ENCODE measurements at places on chromosomes 2 and 18.

- peak; percentile 88 for DNase-seq
Observed at GRCh38 chr2:241895712-241896641, 26.4 kb downstream of the RTP5 start.

GRCh38 chr2:99397266-99397920, 60.2 kb downstream of the EIF5B start:
- DNase-seq: no peak

GRCh38 chr2:111923276-111923804, 24.9 kb downstream of the MERTK start:
- no peak for DNase-seq

GRCh38 chr2:136025057-136025973, 39.9 kb upstream of the DARS1 start:
- DNase-seq: peak; percentile 59

GRCh38 chr2:219002395-219003266, 9.4 kb upstream of the CRYBA2 start:
- peak; percentile 91 for DNase-seq

DNA sequence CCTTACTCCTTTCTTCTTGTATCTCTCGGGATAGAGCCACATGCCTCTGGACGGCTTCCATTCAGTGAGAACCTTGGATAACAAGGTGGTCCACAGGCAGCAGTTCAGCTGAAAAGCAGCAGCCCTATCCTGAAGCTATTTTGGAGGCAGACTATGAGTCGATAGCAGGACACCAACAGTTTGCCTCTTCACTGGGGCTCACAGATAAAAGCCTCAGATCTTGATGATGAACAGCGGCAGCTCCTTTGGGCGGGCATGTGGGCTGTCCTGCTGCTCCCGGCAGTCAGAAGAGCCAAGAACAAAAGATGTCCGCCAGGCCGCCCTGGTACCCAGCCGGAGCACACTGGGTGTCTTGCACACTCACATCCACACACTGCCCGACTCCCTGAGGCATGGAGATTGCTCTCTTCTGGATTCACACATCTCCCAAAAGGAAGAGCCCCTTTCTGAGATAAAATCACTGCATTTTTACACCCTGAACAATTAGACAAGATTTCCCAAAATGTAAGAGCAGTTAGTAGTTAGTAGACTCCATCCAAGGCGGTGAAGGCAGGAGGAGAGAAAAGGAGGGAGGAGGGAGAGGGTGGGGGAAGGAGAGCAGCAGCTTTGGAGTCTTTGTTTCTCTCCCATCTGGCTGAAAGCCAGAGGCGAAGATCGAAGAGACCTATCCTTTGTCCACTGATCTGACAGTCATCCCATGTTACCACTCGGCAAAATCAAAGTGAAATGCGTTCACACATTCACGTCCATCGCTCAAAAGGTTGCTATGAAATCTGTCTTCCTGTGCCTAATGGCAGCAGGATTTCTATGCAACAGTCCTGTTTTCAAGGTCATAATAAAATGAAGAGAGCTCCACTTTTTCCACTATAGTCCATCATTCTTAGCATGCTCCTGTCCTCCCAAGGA, 90.1 kb upstream of the KLF7 start:
- DNase-seq: no peak

Data from osteoblast (primary cell).